ENCODE measurements at places on chromosomes 1 and 21.
A peak's percentile ranks its signal among the peaks of the same experiment; 100 is the strongest.

- DNase-seq, result no peak
Measured at GRCh38 chr1:116678732-116679090, 11.2 kb upstream of the IGSF3 start.

GRCh38 chr1:161781995-161782394 is 15.9 kb downstream of the ATF6 start:
- DNase-seq, result no peak

DNA sequence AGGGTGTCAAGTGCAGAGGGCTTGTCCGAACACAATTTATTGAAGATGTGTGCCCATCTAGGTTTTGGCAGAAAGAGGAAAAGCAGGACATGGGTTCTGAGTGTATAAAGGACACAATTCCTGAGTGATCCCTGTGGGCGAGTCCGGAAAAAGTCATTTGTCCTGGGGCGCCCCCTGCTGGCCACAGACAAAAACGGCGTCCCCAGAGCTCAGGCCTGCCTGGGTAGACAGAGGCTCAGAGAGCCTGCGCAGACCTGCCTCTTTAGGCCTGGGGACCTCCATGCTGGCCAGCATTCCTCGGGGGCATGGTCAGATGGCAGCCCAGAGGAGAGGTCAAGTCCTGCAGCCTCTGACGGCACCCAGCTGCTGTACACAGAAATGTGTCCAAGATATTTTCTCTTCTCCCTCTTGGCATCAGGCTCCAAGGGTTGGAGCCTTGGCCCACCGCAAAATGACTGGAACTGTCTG is 65.5 kb upstream of the LRP8 start:
- DNase-seq, result peak; percentile 48

- no peak for DNase-seq
Measured at GRCh38 chr21:45227735-45228134, 60.0 kb downstream of the POFUT2 start.

- DNase-seq, result no peak
Measured at GRCh38 chr1:8395433-8395866, 77.5 kb downstream of the SLC45A1 start.

DNA sequence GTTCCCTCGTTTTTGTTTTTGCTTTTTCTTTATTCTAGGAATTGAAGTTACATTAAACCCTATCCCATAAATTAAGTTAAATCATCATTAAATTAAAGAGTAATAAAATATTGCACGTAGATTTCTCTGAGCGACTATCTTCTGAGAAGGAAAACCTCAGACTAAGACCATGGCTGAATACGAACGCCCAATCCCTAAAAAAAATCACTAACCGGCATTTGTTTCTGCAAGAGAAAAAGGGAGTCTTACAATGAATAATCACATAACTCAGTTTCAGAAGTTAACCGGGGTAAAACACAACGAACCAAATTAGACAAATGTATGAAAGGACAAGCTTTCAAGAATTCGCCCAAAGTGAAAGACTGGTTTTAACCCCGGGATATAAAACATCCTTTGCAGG is 1.3 kb downstream of the PIK3R3 start:
- no peak for DNase-seq

- DNase-seq, result no peak
Measured at GRCh38 chr21:16195538-16195910, 465.7 kb downstream of the USP25 start.

DNA sequence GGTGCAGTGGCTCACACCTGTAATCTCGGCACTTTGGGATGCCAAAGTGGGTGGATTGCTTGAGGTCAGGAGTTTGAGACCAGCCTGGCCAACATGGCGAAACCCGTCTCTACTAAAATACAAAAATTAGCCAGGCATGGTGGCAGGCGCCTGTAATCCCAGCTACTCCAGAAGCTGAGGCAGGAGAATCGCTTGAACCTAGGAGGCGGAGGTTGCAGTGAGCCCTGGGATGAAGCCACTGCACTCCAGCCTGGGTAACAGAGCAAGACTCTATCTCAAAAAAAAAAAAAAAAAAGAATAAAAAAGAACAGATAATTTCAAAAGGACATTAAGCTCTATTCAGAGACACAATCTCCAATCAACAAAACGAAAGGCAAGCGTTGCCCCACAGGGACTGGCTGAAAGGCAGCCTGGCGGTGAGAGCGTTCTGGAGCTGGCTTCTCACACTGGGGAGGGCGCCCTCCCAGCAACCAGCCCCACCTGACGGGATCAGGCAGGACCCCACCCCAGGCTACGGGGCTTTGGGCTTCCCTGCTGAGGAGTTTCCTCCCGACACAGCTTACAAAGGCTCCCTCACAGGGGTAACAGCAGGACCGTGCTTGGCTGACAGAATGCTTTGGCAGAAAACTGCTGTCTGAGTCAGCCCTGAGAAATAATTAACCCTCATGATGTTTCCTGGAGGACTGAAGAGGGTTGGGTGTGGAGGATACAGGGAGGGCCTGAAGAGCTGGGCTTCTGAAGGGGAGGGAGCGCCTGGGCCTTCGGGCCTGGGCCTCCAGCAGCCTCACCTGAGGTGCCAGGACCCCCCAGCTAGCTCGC is 31.1 kb upstream of the SRP9 start:
- DNase-seq, result no peak

DNA sequence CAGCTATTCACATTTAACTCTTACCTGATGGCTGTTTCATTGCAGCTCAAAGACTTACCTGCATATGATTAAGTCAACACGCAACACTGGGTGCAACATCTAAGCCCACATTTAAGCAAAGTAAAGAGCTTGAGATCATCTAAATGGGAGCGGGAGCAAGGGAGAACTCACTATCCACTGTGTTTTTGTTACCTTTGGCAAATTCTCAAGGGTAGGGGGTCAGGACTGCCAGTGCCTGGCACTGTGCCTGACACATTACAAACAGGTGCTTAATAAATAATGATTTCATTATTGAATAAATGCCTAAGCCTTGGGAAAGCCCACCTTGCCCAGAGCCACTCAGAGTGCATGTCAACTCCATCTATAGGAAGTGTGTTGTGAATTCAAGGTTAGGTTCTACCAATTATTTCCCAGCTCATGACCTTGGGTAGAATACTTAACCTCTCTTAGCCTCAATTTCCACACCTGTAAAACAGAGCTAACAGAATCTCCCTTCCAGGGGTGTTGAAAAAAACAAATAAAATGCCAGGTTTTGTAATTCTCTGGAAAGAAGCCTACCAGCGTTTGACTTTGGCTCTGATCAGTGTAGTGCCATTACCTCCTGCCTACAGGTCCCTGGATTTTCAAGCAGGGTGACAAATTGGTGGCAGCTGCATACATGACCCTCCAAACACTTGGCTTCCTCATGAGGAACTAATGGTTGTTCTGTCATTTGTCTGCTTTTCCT is 109.7 kb downstream of the TGFBR3 start:
- no peak for DNase-seq

DNA sequence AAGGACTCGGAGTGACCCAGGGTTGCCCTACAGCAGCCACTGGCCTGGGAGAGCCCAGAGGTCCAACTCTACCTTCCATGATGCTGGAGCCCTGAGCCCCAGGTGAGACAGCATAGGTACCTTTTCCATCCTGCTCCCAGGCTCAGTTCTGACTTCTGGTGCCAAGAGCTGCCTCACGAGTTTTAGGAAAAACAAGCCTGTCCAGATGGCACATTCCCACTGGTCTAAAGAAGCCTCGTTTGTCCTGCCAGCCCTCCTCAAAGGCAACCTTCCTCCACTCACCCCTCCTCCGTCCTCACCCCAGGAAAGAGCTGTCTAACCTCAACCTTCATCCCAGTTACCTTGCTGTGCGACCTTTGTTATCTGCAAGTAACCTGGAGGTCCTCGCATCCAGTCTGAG is 53.5 kb upstream of the PRELP start:
- no peak for DNase-seq

DNA sequence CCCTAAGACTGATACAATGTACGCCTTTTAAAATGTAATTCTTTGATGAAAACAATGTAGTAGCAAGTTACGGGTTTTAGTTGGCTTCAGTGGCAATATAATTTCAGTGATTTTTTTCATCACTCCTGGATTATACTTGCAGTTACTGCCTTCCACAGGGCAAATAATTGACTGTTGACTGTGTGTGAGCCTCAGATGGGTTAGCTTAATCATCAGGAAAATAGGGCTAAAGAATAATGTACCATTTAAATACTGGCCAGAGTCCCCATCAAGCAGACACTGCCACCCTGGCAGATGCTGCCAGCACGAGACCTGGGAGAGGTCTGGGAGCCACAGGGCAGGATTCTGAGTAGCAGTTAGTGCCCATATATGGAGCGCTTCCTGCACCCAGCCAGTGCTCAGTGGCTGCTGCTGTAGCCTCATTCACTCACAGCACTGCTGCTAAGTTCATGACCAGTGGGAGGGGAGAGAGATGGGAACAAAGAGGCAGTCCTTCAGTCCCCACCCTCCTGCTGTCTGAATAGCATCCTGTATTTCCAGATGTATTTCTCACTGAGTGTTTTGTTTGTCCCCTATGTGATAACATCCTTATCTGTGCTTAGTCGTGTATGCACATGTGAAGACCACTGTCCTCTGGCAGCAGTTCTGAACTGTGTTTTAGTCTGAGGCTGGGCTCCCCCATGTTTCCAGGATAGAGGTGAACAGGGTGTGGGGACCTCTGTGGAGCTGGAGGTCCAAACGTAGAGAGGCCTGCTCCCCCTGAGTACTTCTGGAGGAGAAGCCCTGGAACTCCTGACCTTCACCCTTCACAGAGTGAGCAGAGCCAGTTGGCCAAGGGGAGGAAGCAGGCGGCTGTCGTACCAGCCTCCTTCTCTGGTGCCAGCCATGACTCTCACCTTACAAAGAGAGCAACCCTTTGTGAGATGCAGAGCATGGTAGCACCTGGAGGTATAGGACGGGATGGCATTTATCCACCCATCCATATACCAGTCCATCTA is 80.4 kb downstream of the ADARB1 start:
- no peak for DNase-seq

DNA sequence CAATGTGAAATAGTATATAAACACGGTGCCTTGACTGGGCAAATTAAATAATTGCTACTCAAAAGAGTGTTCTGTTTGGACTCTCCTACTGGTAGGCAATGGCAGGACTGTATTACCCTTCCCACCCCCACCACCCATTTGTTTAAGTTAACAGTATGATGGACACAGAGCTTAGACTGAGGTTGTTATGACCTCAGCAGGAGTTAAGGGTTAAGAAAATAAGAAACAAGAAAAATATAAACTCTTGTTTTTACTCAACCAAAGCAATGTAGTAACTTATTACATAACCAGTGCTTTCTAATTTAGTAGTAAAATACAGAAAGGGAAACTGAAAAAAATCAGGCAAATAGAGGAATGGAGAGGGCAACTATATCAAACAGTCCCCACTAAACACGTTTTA is 19.9 kb upstream of the SERPINC1 start:
- DNase-seq, result no peak

DNA sequence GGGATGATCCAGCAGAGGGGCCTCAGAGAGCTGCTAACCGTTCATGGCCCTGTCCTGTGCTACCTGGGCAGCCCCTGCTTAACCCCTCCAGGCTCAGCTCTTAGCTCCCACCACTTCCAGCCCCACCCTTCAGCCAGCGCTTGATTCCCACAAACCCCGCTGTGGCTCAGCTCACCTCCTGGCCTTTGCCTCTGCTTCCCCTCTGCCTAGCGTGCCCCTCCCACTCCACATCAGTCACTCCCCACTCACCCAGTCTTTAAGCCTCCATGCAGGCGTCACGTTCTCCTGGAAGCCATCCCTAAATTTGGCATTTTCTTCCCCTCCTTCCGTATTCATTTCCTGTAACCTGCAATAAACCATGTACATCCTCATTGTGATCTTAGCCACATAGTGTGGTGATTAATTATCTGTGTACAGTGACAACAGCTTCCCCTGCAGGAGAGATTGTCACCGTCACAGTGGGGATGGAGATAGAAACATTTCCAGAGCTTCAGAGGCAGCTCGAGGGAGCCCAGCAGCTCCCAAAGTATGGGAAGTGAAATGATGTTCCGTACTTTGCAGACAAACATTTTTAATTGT is 65.5 kb downstream of the EPHB2 start:
- no peak for DNase-seq

GRCh38 chr1:23215751-23216449 is 1.4 kb downstream of the HTR1D start:
- no peak for DNase-seq

- no peak for DNase-seq
Measured at GRCh38 chr1:198174297-198174696, 17.5 kb downstream of the NEK7 start.

DNA sequence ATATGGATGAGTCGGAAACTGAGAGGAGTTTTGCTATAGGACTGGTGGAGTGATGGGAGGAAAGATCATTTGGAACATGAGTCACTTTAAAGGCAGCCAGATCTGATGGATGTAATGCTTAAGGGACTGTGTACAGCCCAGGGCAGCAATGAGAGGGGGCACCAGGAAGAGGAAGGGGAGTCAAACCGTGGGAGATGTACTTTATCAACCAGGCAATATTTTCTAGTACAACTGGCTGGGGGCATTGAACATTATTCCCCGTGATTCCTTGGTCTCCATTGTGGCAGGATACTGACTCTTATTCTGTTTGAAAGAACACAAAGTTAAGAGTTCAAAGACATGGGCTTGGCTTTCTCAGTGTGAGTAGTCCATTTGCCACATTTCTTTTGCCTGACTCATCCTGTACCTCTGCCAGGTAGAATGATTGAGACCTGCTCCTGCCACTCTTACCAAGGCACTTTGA is 268.2 kb upstream of the NR5A2 start:
- no peak for DNase-seq

DNA sequence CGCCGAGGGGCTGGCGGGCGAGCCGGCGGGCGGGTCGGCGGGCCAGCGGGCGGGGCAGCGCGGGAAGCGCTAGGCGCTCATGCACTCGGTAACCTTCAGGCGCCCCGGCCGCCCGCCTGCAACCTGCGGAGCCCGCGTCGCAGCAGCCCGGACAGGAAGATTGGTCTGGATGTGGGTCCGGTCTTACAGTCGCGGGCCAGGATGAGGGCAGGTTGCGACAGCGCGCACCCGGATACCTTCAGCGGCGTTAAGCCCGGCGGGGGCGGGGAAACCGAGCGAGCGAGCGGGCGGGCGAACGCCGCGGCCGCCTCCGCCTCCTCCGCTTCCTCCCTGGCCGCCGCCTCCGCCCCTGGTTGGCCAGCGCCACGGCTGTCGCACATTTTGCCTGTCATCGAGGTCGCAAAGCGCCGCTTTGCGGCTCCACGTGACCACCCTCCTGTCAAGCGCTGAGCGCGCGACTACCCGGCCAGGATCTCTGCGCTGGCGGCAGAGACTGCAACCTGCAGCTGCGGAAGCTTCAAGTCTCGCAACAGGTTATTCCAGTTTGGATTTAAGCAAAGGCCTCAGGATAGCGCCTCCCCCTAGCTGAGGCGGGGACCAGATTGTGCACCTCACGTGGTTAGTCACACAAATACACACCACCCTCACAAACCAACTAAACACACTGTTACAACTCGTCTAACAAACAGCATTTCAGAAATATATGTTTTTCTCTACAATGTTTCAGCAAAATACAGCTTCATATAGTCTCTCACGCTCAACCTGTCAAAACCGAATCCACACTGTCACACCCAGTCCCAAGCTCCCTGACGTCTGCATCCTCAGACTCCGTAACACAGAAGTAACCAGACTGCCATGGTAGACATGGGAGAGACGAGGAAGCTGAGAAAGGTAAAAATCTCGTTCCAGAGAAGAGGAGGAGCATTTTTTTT is at the start of gene FAF1:
Gene FAF1 (minus strand): TSS at position 355 of the 932 bp plus-strand sequence. CDS start 456 bp downstream, outside the sequence.
- DNase-seq, result peak; percentile 94

- no peak for DNase-seq
Measured at GRCh38 chr1:229440851-229441537, 7.1 kb upstream of the ACTA1 start.
